ENCODE measurements at places on chromosomes 3 and 15. TPM values are rescaled to one million over a fixed set of nuclear protein-coding genes. Genes with fewer than 3 reads are reported as not detected.

ZNF639 gene
- 29.6 TPM for total RNA-seq

GP9 gene
- total RNA-seq: not detected

PIF1 gene
- total RNA-seq: not detected

EPHB1 gene
- total RNA-seq: 0.31 TPM

KIF23 gene
- total RNA-seq: 2.1 TPM

RASL12 gene
- total RNA-seq: 10.0 TPM

OR5H14 gene
- total RNA-seq: not detected

CGNL1 gene
- 16.9 TPM for total RNA-seq

SUSD5 gene
- 1.1 TPM for total RNA-seq

RPS27L gene
- 89.6 TPM for total RNA-seq

CACNA2D2 gene
- 2.7 TPM for total RNA-seq

LOXL1 gene
- total RNA-seq: 20.7 TPM

PLIN1 gene
- 0.28 TPM for total RNA-seq

PIGZ gene
- 7.6 TPM for total RNA-seq

ITIH3 gene
- total RNA-seq: 0.65 TPM

DUOXA2 gene
- total RNA-seq: not detected

TRH gene
- not detected for total RNA-seq

SKOR1 gene
- total RNA-seq: 0.18 TPM

RPL22L1 gene
- total RNA-seq: 8.6 TPM

DCLK3 gene
- 0.48 TPM for total RNA-seq

CHRFAM7A gene
- 0.54 TPM for total RNA-seq

STRC gene
- not detected for total RNA-seq

ISLR2 gene
- total RNA-seq: 1.6 TPM

SLC22A13 gene
- total RNA-seq: 0.09 TPM

GAP43 gene
- total RNA-seq: 0.56 TPM

GNAI2 gene
- 106 TPM for total RNA-seq

ANKRD34C gene
- 1.3 TPM for total RNA-seq

KCNMB3 gene
- total RNA-seq: 0.51 TPM

ITPR1 gene
- 19.9 TPM for total RNA-seq
